Stimulated activated CD4-positive, alpha-beta T cell treated with anti-CD3 and anti-CD28 coated beads, Interleukin-4, amount 100 ng/mL, for 4 hours (primary cell): ENCODE measurements at places on chromosomes 1 and 21.

GRCh38 chr1:89994231-89994804 lies 592 bp upstream of the ZNF326 start:
- DNase-seq: no peak

DNA sequence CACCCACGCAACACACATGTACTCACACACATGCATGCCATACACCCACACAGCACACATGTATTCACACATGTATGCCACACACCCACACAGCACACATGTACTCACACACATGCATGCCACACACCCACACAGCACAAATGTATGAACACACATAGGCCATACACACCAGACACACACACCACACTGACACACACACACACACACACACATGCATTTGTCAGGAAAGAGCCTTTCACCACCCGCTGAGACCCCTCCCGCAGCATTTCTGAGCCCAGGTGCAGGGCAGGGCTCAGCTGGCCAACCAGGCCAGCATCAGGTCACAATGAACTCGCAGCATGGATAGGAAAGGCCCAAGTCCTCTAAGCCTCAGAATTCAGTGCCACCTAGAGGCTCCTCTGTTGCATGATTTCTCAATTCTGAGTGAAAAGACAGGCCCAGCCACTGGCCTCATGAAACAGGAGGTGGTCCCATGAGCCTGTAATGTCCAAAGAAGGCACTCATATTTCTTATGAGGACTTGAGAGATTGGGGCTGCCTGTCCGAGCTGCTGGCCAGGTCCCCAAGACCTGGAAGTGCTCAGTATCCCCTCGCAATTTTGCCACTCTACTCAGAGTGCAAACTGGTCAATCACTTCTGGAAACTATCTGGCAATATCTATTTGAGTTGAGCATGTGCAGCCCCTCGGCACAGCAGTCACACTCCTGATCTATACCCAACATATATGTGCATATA lies 57.3 kb downstream of the PSMG1 start:
- no peak for DNase-seq

GRCh38 chr1:212242288-212242984 lies 42.8 kb upstream of the PPP2R5A start:
- DNase-seq: no peak

- DNase-seq: no peak
These were observed 3.9 kb upstream of the LEFTY2 start for GRCh38 chr1:225944951-225945350.

DNA sequence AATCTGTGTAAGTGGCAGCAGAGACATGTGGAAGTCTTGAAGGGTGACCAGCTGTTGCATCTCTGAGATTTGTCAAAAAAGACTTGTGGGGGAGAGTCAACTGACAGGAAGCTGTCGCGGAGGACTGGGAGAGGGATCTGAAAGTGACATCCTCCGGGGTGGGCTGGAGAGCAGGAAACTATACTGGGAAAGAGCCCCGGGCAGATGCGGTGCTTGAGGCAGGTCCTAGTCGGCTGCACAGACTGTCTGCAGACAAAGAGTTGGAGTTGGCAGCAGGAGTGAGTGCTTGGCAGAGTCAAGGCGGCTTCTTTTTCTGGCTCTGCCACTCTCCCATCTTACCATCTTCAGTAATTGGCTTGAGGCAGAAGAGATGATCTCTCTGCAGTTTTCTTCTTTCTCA lies 294.0 kb upstream of the C1orf87 start:
- DNase-seq: no peak

DNA sequence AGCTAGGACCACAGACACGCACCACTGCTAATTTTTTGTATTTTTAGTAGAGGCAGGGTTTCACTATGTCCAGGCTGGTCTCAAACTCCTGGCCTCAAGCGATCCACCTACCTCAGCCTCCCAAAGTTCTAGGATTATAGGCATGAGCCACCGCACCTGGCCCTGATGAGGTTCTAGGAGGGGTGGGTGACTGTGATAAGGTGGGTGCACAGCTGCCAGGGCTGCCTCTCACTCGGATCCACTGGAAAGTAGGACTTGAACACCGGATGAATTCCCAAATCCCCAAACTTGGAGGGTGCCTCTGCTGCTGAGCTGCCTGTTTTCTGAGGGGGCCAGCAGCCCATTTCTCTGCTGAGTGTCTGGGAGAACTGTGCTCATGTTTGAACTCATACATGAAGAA lies 68.2 kb upstream of the PARP1 start:
- no peak for DNase-seq

GRCh38 chr1:176198413-176198812 lies 8.7 kb downstream of the COP1 start:
- DNase-seq: no peak

DNA sequence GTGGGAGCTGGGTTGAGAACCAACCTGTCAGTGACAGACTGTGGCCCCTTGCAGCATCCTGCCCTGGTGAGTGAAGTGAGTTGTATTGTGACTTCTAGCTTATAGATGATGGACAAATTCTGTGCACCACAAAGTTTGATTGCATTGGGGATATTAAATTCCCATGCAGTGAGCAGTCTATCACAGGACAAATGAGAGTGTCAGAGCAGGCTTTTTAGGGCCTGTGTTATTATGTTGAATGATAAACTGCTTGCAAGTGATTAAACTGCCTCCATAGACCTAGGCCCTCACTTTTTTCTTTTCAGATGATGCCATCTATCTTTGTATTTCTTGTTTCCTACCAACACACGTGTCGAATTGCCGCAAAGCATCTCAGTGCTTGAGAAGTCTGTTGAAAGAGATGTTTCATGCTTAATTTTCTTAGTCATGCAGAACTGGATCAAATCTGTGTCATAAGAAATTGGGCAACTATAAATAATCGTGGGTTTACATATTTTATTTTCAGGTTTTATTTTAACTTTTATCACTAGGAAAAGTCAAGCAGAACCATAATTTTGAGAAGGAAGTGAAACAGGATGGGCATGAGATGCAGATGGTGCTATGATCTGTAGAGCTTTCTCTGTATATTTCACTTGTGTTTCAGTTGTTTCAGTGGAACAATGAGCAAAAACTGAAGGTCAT lies 199.2 kb downstream of the S1PR1 start:
- DNase-seq: no peak

- DNase-seq: no peak
These were observed 163.4 kb downstream of the RUNX1 start for GRCh38 chr21:34885626-34886239.

DNA sequence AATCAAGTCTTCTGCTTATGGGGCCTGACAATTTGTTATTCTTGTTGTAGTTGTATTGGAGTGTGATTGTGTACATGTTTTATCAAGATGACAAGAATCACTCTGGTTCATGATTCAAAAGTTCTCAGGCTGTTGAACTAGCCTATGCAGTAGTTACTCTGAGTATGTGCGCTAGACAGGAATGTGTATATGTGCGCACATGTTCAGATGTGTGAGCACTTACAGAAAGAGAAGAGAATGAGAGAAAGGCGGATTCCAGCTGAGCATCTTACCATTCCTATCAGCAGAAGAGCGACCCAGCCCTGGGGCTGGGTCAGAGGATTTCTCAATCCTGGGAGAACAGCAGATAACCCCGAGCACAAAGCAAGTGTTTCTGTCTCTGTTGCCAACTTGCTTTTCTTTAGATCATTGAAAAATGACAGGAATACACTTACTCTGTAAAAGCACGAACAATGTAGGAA lies 110.8 kb upstream of the HOOK1 start:
- no peak for DNase-seq

GRCh38 chr1:65952696-65953095 lies 160.0 kb downstream of the PDE4B start:
- no peak for DNase-seq

DNA sequence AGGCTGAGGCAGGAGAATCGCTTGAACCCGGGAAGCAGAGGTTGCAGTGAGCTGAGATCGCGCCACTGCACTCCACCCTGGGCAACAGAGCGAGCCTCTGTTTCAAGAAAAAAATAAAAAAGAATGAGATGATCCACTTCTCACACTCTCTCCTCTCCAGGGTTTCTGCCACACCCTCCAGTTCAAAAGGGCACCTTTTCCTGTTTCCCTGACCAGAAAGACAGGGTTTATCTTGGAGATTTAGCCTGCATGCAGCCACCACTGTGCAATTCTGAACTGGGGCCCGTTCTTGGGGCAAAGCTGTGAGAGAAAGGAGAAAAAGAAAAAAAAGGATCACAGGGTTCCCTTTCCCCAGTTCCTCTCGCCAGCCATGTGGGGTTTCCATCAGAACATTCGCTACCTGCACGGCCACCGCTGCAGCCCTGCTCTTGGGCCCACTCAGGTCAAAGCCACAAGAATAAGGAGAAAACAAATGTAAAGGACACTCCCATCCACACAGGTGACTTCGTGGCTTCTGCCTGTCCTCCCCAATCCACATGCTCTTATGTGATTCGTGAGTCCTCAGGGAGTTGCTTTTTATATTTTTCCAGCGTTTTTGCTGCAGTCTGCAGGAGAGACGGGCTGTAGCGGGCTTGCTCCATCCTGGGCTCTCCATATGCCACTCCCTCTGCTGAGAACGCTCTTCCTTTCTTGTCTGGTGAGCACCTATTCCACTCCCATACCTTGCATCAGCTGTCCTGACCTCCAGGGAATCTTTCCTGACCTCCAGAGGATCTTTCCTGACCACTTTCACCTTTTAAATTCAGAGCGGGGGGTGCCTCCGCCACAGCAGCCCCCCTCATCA lies 26.4 kb downstream of the GNG4 start:
- DNase-seq: no peak

DNA sequence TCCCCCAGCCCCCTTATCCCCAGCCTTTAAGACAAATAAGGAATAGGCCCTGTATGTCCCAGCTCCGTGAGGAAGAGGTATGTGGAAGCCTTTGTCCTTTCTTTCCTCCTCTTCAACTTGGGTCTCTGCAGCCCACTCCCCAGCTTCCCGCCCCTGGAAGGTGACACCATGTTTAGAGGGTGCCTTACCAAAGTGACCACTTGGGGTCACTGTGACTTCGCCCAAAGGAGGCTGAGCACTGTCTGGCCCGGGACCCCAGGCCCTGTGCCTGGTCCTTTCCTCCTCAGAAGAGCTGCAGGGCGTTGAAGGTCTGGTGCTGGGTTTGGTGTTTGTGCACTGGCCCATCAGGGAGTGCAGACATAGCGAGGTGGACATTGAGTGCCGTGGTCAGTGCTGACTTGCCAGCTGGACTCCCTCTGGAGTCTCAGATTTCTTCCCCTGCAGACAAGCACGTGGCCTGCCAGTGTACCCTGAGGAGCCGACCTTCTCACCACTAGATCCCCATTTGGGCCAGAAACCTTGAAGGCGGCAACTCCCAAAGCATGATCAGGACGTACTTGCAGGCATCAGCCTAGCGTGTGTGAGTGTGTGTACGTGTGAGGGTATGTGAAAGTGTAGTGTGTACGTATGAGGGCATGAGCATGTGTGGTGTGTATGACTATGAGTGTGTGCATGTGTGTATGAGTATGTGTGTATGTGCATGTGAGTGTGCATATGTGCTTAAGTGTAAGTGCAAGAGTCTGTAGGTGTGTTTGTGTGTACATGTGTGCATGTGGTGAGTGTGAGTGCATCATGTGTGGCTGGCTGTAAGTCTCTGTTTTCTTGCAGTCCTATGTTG lies 181.4 kb upstream of the KIAA0040 start:
- DNase-seq: no peak

- no peak for DNase-seq
These were observed 57.1 kb downstream of the FAAP20 start for GRCh38 chr1:2137257-2138121.

DNA sequence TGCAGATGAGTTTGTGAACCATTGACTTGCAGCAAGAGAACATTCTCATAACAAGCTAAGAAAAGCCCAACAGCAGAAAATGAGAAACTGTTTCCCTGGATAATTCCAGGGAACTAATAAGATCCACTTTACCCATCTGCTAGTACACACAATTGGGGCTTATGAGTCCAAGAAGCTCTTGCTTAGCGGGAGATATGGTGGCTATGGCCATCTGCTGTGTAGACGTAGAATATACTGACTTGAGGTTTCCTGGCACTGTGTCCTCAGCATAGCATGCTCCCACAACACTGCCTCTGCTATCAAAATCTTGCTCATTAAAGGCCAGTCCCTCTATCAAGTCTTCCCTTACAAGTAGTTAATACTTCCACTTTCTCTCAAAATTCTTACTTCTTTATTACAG lies 6.8 kb upstream of the RXRG start:
- DNase-seq: no peak
